ENCODE measurements at places on chromosomes 16 and 17.

DNA sequence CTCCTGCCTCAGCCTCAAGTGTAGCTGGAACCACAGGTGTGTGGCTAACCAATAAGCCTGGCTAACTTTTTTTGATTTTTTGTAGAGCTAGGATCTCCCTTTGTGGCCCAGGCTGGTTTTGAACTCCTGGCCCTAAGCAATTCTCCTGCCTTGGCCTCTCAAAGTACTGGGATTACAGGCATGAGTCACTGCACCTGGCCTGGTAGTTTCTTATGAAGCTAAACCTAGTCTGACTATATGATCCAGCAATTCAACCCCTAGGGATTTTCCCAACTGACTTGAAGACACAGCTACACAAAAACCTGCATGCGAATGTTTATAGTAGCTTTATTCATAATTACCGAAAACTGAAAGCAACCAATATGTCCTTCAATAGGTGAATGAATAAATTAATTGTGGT, 176.2 kb upstream of the IRX3 start:
- DNase-seq: peak; percentile 56

DNA sequence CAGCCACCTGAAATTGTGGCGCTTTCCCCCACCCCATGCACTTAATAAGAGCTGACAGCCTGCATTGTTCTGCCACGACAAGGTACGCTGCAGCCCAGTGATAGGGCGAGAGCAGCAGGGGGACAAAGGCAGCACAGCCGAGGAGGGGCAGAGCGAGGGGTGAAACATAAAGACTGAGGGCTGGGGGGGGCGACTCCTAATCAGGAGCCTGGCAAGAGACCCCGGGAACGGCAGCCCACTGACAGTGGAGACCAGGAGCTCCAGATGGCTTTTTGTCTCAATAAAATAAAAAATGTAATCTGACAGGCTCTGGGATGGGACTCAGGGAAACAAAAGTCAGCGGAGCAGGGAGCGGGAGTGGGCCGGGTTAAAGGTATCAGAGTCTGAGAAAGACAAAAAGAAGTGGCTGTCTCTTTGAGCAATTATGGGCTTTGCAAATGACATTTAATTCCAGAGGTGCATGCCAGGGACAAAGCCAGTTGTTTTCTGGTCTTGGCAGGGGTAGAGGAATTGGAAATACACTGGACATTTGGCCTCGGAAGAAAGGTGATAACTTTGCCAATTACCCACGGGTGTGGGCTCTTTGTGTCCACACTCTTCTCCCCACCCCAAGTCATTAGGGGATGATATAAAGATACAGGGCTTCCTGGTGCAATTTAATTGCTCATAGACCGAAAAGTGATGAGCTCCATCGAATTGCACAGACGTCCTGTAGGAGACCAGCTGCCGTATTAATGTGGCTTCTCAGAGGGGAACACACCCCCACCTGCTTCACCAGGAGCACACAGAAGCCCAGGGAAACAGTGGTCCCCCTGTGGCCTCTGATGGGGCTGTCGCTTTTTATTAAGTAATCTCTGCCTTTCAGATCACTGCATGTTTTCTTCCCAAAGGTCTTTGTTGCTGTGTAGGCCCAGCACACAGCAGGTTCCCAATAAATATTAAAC, 17.6 kb upstream of the CCDC182 start:
- DNase-seq: no peak

DNA sequence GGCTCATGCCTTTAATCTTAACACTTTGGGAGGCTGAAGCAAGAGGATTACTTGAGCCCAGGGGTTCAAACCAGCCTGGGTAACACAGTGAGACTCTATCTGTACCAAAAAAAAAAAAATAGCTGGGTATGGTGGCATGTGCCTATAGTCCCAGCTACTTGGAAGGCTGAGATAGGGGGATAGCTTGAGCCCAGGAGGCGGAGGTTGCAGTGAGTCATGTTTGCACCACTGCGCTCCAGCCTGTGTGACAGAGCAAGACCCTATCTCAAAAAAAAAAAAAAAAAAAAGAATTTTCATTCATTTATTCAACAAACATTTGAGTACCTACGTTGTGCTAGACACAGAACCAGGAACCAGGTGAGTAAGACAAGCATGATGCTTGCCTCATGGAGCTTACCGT, 73.6 kb upstream of the MRTFB start:
- DNase-seq: no peak

DNA sequence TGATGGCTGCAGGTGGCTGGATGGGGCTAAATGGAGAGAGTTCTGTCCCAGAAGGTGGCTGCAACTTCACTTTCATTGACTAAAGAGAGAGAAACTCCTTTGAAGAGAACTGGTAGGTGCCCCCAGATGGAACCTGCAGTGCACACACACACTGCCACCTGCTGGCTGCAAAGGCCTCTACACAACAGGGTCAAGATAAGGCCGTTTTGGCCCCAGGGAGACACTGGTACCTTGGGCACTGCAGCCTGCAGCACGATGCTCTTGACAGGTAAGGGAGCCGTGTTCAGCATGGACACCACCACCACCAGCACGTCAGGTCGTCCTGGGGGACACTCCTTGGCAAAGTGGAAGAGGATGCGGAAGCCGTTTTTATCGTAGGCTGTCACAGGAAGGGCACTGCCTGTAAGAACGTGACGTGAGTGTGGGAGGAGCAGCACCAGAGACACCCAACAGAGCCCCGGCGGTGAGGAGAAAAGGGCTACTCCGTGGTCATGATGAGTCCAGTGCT, 22.7 kb downstream of the GGA3 start:
- DNase-seq: peak; percentile 58

DNA sequence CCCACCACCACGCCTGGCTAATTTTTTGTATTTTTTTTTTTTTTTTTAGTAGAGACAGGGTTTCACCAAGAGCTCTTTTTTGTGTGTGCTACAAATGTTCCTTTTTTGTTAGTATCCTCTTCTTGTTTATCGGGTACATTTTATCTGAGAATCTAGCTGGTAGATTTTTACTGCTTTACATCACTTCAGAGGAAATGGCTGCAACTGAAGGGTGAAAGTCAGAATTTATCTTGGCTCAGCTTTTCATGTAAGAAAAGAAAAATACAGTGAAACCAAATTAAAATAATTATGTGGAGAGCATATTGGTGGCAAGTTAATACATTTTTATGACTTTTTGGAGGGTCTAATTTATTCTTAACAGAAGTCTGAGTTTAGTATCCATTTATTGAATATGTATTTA, 26.0 kb downstream of the CBFB start:
- no peak for DNase-seq

DNA sequence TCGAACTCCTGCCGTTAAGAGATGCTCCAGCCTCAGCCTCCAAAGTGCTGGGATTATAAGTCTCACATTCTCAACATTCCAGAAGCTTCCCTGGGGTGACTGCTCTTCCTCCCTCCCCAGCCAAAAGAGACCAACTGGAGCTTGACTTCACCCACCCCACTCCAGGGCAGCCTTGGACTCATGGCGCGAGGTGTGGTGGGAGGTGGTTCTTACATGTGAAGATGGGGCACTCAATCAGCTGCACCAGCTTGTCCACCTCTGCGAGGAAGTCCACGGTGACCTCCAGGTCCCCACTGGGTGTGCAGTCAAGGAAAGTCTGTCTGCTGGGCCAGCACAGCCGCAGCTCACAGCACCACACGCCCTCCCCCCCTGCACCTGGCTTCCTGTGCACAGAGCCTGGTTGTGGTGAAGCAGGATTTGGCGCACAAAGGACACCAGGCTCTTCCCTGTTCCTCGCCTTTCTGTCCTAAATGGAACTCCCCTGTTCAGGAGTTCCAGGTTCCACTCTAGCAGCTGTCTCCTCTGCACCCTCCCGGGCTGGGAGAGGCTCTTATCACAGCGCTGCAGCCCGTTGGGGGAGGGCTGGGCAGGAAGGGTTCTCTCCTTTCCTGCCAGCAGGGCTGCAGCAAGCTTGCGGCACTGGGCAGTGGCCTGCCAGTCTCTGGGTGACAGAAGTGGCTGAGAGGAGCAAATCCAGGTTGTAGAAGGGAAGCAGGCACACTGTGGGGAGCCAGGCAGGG, 9.6 kb upstream of the MTSS2 start:
- DNase-seq: no peak

GRCh38 chr16:83095941-83096692, 469.3 kb downstream of the CDH13 start:
- no peak for DNase-seq

DNA sequence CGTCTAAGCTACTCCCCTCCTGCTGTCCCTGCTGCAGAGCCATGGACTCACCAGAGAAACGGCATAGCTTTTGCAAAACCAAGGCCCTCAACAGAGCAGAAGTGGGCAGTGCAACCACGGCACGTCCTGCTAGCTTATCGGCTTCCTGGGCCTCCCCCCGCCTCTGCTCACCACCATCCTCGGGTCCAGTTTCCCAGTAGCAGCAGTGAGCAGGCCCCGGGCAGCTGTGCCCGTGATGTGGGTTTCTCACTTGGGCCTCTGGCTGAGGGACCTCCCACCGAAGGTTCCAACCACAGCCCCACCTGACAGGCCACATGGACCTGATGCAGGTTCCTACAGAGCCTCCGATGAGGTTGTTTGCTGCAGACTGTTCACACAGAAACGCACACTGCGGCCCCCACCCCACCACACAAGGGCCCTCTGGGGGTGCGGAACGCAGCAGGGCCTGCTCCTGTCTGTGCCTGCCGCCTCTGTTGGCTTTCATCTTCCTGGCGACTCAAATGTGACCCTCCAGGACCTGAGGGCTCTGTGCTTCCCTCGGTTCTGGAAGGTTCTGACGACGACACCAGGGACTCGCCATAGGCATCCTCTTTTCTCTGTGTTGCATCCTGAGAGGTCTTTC, 24.8 kb downstream of the PDIA2 start:
- DNase-seq: no peak

- DNase-seq: no peak
These were observed 6.6 kb downstream of the NEUROD2 start for GRCh38 chr17:39600997-39601597.

GRCh38 chr16:84579936-84580335, 37.9 kb downstream of the COTL1 start:
- no peak for DNase-seq

DNA sequence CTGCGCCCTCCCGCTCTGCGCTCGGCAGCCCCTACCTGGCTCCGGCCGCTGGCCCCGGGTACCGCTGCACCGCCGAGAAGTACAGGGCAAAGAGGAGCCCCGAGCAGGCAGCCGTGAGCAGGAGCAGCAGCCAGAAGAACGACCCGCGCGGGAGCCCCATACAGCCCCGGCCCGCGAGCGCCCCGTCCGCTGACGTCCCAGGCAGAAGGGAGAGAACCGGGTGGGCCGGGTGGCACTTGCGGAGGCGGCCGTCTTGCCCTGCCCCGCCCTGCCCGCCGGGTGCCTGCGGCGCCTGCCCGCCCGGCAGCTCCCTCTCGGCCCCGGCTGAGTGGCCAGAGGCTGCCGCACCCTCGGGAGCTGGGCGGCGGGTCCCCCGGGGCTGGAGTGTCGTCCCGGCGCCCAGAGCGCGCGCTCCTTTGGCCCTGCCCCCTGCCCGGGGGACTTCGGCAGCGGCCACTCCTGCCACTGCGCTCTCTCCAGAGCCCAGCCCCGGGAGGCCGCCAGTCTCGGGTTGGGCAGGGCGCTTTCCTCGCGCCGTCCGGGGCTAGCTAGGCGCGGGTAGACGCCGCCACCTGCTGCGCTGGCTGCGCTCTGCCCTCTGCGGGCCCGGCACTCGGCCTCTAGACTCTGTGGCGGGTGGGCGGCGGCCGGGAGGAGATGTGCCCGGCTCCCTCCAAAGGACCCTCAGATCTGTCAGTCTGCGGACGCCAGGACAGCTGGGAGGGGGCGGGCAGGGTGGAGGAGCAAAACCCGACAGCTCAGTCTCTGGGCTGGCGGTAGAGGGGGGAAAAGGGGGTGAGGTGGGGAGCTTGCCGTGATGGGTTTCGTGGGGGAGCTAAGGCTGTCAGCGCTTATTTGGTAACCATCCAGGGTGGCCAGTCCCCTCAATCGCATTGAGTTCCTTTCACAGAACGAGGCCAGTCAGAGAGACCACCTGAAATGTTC, at the start of gene ST6GALNAC2:
TSS of gene ST6GALNAC2 (minus strand) at position 212 of the 945 bp plus-strand sequence. CDS start at position 160, 52 bp downstream.
- DNase-seq: peak; percentile 78

- no peak for DNase-seq
These were observed 723 bp downstream of the NTHL1 start for GRCh38 chr16:2046893-2047329.

DNA sequence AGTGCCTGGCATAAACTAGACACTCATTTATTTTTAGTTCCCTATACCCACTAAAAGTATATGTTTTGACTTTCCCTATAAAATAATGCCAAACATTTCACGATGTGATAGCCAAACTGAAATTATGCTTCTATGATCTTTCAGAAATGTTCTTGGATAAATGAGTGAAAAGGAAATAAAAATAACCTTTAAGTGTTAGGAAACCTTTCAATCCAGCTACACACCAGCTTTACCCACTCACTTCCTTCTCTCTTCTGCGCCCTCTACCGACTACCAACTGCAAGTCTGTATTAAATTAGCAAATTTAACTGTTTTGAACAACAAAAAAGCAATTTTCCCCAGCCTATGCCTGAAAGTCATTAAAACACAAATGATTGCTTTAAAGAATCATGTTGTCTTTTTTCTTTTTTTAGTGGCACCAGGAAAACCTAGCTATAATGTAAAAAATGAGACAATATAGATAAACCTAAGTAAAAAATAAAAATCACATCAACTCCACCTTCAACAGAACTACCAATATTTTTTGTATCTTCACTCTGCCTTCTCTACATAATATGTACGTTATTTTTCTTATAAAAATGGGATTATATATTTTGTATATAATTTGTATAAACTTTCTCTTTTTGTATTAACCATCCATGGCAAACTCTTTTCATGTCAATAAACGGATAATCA, 13.2 kb upstream of the TMEM100 start:
- DNase-seq: peak; percentile 17

DNA sequence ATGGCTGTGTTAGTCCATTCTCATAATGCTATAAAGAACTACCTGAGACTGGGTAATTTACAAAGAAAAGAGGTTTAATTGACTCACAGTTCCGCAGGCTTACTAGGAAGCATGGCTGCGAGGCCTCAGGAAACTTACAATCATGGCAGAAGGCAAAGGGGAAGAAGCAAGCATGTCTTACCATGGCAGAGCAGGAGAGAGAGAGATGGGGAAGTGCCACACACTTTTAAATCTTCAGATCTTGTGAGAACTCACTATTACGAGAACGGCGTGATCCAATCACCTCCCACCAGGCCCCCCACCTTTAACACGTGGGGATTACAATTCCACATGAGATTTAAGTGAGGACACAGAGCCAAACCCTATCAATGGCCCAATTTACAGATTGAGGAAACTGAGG, 96.5 kb downstream of the SDK2 start:
- no peak for DNase-seq

GRCh38 chr16:28524681-28525171, 14.0 kb downstream of the NUPR1 start:
- DNase-seq: no peak
